ENCODE measurements at places on chromosomes 16 and 17.

DNA sequence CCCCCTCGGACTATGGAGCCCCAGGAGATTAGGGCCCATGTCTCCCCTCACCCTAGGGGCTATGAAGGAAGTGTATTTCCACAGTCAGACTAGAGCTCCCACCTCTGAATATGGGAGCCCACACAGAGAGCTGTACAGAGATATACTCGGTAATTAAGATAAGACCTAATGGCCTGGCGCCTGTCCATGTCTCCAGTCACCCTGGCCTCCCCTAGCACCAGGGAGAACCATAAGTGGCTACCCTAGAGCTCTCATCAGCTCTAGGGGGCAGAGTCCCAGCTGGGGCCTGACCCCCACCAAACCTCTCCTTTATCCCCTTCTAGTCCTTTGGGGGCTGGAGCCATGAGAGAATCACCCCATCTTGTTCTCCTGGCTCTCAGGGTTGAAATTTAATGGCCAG, 2.4 kb downstream of the TMEM101 start:
- no peak for DNase-seq

- DNase-seq, result no peak
Measured at GRCh38 chr17:82188001-82188961, 24.4 kb downstream of the CCDC57 start.

DNA sequence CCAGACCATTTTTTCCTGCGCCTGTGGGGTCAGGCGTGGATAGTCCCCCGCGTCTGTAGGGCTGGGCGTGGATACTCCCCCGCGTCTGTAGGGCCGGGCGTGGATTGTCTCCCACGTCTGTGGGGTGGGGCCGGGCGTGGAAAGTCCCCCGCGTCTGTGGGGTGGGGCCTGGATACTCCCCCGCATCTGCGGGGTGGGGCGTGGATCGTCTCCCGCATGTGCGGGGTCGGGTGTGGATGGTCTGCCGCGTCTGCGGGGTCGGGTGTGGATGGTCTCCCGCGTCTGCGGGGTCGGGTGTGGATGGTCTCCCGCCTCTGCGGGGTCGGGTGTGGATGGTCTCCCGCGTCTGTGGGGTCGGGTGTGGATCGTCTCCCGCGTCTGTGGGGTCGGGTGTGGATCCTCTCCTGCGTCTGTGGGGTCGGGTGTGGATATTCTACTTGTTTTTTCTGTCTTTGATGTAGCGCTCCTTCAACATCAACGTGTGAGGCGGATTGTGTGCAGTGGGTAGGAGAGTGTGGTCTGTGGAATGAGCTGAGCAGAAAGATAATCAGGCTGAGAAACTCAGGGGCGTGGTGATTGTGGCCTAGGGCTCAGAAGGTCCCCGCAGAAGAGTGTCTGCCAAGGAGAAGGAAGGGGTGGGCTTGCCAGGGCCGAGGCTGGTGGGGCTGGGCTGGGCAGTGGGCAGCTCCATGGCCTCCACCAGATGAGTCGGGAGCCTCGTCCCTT, 3.2 kb downstream of the GNPTG start:
- no peak for DNase-seq

DNA sequence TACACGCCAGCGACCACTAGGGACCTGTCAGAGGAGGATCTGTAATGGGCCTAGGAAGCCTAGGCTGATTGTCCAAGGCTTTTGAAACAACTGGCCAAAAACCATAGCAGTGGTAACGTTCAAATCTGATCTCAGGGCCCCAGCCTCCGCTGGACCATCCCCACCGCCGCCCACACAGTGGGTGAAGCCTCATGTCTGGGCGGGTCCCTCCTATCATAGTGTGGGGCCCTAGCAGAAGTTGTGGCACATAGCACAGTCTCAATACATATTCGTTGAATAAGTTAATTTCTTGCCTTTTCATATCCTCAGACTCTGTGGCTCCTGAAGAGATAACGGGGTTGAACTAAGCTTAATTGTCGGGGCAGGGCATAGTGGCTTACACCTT, 818 bp downstream of the DPH1 start:
- DNase-seq, result no peak

Measured in astrocyte of the spinal cord (primary cell).